ENCODE measurements at places on chromosomes 6 and 20. TPM values are rescaled to one million over a fixed set of nuclear protein-coding genes. Genes with fewer than 3 reads are reported as not detected.

DNA sequence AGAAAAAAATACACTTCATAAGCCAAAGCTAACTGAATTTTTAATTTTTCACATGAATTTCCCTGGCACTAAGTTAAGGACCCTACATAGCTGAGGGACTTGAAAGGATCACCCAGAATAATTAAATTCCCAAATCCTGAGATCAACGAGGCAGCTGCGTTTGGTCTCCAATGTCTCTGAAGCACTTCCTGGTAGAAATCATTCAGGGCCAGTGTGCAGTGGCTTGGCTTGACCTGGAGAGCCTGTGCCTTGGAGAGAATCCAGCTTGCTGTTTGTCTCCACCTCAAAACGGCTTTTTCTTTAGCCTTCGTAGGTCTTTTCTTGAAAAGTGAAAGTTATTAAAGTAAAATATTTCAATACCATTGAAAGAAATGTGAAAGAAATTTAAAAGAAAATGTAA, 92.4 kb downstream of the SMOC2 start:
- no peak overlapping the region for H3K4me3 ChIP-seq
- H3K4me1 ChIP-seq, result peaks cover 10% of the 10 kb centered on the region
- H3K36me3 ChIP-seq, result peaks cover 3% of the 10 kb centered on the region
- H3K27me3 ChIP-seq, result no peaks in the 10 kb centered on the region
- peak overlapping the region; percentile 37 for H3K27ac ChIP-seq
- DNase-seq, result no peak

DNA sequence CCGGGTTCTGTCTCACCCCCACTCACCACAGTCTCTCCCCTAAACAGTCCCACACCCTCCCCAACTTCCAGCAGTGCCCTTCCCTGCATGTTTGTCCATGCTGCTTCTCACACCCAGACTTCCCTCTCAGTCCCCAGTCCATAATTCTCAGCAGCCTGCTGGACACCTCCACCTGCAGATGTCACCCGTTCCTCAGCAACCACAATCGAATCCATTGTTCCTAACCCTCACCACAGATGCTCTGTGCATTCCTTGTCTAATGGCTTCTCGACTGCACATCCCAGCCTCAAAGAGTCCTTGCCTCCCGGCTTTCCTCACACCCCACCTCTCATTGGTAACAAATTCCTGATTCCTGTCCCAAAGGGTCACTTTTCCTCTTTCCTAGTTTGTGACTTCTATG, 55.6 kb downstream of the GOPC start:
- no peaks in the 10 kb centered on the region for H3K36me3 ChIP-seq
- H3K4me3 ChIP-seq, result no peak overlapping the region
- H3K27ac ChIP-seq, result no peak overlapping the region
- no peaks in the 10 kb centered on the region for H3K27me3 ChIP-seq

- H3K4me1 ChIP-seq, result no peaks in the 10 kb centered on the region
- H3K36me3 ChIP-seq, result no peaks in the 10 kb centered on the region
- no peak overlapping the region for H3K4me3 ChIP-seq
- H3K27ac ChIP-seq, result no peak overlapping the region
- no peak for DNase-seq
These were observed 157.7 kb upstream of the FLRT3 start for GRCh38 chr20:14495066-14495465.

DNA sequence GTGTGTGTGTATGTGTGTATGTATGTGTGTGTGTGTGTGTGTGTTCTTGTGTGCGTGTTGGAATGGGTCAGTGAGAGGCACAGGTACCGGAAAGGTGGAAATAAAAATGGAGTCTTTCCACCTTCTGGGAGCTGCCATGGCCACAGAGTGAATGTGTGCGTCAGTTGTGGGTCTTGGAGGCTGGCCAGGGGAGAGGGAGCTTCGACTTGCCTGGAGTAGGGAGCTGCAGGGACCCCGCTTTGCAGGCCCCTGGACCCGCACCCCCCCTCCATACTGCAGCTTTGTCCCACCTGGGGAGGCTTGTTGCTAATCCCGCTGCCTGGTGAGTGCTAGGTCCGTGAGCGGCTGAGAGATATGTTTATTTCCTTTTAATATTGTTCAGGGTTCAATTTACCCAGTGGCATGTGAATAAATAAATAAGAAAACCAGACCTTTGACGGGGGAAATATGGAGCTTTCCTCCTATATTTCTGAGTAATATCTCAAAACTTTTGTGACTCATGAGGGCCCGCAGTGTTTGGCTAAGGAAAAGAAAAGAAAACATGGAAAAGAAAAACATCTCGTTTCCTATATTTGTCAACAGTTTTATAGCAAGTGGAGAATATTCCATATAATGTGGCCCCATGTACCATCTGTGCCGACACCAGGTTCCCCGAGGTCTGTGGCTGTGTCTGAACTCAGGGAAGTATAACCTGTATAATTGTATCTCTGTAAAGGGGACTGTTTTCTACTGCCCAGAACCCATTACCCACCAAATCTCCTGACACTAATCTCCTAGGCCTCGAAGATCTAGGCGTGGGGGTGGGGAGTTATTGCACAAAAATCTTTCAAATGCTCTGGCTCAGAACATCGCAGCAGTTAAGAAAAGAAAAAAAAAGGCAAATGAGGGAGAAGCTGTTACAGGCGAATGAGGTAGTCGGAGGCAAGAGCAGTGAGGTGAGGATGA, 24.6 kb upstream of the CCDC167 start:
- no peak for DNase-seq
- H3K36me3 ChIP-seq, result no peaks in the 10 kb centered on the region
- no peaks in the 10 kb centered on the region for H3K27me3 ChIP-seq
- H3K4me1 ChIP-seq, result no peaks in the 10 kb centered on the region

TLDC2 gene
- not detected for total RNA-seq

BLOC1S5 gene
- total RNA-seq, result 13.3 TPM

MAP3K5 gene
- 40.9 TPM for total RNA-seq

Data from ascending aorta (tissue), 2 donors.